ENCODE measurements at places on chromosomes 12 and 14.

DNA sequence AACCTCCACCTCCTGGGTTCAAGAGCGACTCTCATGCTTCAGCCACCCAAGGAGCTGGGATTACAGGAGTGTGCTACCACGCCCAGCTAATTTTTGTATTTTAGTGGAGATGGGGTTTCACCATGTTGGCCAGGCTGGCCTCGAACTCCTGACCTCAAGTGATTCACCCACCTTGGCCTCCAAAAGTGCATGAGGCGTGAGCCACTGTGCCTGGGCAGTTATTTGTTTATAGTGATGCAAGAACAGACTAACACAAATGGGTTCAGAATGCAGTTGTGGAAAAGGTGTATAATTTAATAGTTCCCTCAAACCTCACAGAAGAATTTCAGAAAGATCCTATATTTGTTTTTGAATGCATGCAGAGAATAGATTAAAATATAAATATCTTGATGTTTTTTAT, 447.1 kb downstream of the ZFP36L1 start:
- DNase-seq, result no peak

DNA sequence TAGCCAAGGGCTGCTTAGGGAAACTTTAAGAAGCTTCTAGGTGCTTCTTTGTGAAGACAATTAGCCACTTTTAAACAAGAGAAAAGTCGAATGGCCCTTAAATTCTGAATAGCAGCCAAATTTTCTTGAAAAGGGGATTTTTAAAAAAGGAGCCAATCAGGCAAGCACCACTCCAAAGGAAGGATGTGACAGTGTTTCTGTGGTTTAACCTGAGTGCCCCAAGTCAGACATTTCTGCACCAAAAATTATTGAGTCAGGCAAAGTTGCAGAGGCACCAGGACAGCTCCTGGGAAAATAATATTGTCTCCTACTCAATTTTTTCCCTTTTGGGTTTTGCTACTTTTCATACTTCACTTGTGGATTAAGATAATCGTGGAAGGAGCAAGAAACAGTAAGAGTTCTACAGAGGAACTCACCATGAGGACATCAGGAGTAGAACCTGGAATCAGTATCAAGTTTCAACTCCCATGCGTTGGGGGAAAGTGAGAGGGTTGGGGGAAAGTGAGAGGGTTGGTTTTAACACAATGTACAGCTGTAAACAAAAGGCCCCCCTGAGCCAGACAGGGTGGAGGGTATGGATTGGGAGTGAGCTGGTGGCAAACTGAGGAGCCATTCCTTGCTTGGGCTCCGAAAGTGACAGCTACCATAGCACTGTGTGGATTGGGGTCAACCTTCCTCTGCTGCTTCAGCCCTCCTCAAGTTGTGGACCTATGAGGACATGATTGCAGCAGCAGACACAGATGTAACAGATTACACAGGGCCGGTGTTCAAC, 90.8 kb downstream of the SLC38A1 start:
- no peak for DNase-seq

- no peak for DNase-seq
These were observed 1037.3 kb upstream of the FLRT2 start for GRCh38 chr14:84492685-84493084.

DNA sequence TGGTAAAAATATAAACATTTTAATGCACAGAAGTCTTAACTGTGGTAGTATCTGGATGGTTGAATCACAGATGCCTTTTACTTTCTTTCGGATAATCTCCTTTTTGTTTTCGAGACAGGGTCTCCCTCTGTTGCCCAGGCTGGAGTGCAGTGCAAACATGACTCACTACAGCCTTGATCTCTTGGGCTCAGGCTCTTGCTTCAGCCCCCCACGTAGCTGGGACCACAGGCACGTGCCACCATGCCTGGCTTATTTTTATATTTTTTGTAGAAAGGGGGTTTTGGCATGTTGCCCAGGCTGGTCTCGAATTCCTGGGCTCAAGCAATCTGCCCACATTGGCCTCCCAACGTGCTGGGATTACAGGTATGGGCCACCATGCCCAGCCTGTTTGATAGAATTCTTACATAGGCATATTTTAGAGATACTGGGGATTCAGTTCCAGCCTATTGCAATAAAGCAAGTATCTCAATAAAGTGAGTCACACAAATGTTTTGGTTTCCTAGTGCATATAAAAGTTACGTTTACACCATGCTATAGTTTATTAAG, 99.2 kb downstream of the SNAPC1 start:
- DNase-seq, result no peak

- DNase-seq, result no peak
These were observed 11.7 kb upstream of the RIN3 start for GRCh38 chr14:92501891-92502351.

Measured in stimulated activated CD4-positive, alpha-beta T cell treated with anti-CD3 and anti-CD28 coated beads, TNF-alpha, amount 100 ng/mL, for 48 hours (primary cell).